ENCODE measurements at places on chromosomes 13 and 19. TPM values are rescaled to one million over a fixed set of nuclear protein-coding genes. Genes with fewer than 3 reads are reported as not detected.

GRCh38 chr19:16283210-16284061 lies 41.2 kb upstream of the KLF2 start:
- H3K4me1 ChIP-seq = peaks cover 11% of the 10 kb centered on the region
- no peaks in the 10 kb centered on the region for H3K36me3 ChIP-seq
- DNase-seq = no peak
- peaks cover 57% of the 10 kb centered on the region for H3K27me3 ChIP-seq

DNA sequence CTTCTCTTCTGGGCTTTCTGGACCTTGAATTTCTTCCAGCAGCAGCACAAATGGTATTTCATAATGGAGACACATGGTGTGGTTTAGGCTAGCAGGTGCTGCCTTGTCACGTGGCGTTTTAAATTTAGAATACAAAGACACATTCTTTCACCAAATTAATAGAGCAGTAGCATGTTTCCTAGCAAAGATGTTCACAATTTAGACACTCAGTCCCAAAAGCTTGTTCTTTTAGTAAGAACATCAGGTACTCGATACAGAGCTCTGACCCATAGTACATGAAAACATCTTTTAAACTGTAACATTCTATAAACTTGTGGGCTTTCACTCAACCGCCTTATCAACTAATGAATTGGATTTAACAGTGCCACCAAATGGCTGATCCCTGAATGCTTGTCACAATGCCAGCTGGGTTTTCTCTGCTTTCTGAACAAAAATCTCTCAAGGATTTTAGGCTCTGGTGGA lies 290.1 kb downstream of the DCLK1 start:
- no peak overlapping the region for H3K27ac ChIP-seq
- no peak overlapping the region for H3K4me3 ChIP-seq
- no peaks in the 10 kb centered on the region for H3K36me3 ChIP-seq
- H3K27me3 ChIP-seq = no peaks in the 10 kb centered on the region

DNA sequence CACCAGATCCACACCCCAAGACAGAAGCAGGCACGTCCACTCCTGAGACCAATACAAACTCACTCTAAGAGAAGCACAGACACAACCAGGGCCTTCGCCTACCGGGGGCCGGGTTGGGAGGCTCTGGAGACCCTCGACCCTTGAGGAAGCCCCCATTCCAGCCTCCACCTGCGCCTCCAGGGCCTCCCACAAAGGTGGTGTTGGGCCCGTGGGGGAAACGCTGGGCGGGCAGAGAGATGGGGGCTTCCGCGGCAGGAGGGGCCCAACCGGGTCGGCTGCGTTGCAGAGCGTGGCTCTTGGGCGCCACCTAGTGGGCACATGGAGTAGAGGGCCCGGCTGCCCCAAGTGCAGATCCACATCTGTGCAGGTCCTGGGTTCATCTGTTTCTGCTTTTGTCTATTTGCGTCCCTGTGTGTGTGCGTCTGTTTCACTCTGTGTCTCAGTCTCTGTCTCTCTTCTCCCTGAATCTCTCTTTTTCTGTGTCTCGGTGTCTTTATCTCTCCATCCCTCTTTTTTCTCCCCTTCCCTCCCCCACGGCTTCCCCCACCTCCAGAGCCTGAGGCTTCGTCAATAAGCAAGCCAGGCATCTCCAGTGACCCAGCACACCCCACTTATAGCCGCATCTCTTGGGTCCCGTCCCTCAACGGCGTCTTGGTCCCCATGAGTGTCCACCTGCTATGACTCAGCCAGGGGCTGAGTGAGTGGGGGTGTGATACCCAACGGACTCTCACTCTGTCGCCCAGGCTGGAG lies 10.5 kb upstream of the TINCR start:
- H3K36me3 ChIP-seq = peaks cover 13% of the 10 kb centered on the region
- no peaks in the 10 kb centered on the region for H3K27me3 ChIP-seq
- no peaks in the 10 kb centered on the region for H3K4me1 ChIP-seq
- no peak overlapping the region for H3K4me3 ChIP-seq

DNA sequence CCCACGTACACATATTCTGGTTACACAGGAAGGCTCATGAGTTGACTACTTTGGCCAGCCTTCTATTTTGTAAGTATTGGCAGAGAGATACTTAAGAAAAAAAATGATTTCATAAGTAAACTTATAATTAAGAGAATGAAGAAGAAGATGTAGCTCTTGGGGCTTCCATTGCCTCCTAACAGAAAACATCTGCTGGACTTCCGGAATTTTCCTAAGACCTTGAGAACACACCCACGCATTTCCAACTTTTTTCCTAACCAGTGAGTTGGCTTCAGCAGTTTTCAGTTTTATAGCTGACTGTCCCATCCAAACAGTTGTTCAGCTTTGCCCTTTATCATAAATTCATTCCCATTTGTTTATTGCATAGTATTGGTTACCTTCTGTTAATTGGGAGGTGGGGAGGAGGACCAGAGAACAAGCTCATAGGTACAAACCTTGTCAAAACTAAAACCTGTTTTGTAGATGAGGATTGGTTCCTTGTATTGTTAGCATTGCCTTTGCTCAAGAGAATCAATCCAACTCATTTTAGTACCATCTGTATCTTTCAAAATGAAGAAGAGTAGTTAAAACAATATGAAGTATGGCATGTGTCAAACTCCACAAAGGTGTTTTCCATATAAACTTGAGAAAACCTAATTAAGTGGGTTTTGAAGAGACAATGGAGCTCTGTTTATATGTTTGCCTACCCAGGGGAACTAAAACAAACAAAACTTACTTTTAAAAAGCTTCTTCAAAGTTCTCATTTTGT lies 93.9 kb downstream of the COL4A2 start:
- H3K4me3 ChIP-seq = no peak overlapping the region
- no peaks in the 10 kb centered on the region for H3K4me1 ChIP-seq
- H3K27me3 ChIP-seq = peaks cover 16% of the 10 kb centered on the region
- no peak for DNase-seq
- H3K36me3 ChIP-seq = no peaks in the 10 kb centered on the region

DNA sequence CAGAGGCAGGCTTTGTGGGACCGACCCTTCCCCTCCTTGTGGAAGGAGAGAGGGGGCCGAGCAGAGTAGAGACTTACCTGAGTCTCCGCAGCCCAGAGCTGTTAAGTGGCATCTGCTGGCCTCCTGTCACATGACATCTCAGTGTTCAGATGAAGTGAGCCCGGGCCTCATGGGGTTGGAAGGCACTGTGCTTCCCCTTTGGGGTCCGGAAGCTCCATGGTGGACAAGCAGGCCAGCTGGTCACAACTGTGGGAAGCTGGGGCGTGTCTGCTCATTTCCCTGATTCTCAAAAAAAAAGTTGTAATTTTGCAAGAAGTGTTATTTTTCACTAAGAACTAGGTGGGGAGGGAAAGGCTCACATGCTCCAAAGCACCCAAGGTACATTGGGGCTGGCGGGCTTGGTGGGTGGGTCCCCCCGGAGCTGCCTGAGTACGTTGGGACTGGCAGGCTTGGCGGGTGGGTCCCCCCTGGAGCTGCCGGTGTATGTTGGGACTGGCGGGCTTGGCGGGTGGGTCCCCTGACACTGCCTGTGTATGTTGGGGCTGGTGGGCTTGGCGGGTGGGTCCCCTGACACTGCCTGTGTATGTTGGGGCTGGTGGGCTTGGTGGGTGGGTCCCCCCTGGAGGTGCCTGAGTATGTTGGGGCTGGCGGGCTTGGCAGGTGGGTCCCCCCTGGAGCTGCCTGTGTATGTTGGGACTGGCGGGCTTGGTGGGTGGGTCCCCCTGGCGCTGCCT lies 18.2 kb upstream of the DCUN1D2 start:
- H3K27me3 ChIP-seq = no peaks in the 10 kb centered on the region
- no peak for DNase-seq
- H3K36me3 ChIP-seq = peaks cover 47% of the 10 kb centered on the region
- no peak overlapping the region for H3K4me3 ChIP-seq

DNA sequence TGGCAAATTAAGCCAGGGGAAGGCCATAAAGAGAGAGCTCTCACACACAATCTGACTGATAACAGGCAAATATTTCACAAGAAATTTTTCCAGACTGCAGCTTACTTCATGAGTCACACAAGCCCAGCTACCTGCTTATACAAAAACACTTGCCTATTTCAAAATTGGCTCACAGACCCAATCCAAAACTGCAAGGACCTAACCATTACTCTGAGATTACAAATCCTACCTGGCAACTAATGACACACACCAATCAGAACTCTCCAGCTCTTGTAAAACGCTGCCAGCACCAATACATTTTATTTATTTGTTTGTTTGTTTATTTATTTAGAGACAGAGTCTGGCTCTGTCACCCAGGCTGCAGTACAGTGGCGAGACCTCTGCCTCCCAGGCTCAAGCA lies 18.1 kb upstream of the ZFP82 start:
- H3K4me3 ChIP-seq = no peak overlapping the region
- H3K27ac ChIP-seq = no peak overlapping the region
- no peaks in the 10 kb centered on the region for H3K36me3 ChIP-seq
- H3K4me1 ChIP-seq = no peaks in the 10 kb centered on the region
- H3K27me3 ChIP-seq = no peaks in the 10 kb centered on the region

The KASH5 gene
- total RNA-seq = 0.20 TPM

- H3K27me3 ChIP-seq = no peaks in the 10 kb centered on the region
- no peaks in the 10 kb centered on the region for H3K4me1 ChIP-seq
- no peak overlapping the region for H3K4me3 ChIP-seq
- no peak for DNase-seq
Measured at GRCh38 chr13:36355632-36356031, 9.4 kb upstream of the SPART start.

The ZNF525 gene
- total RNA-seq = 6.5 TPM

GRCh38 chr13:63999614-64000305 lies 2584.1 kb upstream of the PCDH20 start:
- H3K4me1 ChIP-seq = no peaks in the 10 kb centered on the region
- H3K36me3 ChIP-seq = no peaks in the 10 kb centered on the region
- H3K4me3 ChIP-seq = no peak overlapping the region
- no peak overlapping the region for H3K27ac ChIP-seq
- no peaks in the 10 kb centered on the region for H3K27me3 ChIP-seq

GRCh38 chr13:51643882-51644281 lies 59.6 kb downstream of the WDFY2 start:
- H3K27ac ChIP-seq = no peak overlapping the region
- DNase-seq = no peak
- H3K36me3 ChIP-seq = no peaks in the 10 kb centered on the region

GRCh38 chr13:90414691-90415596 lies 932.5 kb upstream of the MIR17HG start:
- no peaks in the 10 kb centered on the region for H3K36me3 ChIP-seq
- no peak overlapping the region for H3K4me3 ChIP-seq
- no peaks in the 10 kb centered on the region for H3K27me3 ChIP-seq
- DNase-seq = no peak
- H3K27ac ChIP-seq = no peak overlapping the region
- no peaks in the 10 kb centered on the region for H3K4me1 ChIP-seq

DNA sequence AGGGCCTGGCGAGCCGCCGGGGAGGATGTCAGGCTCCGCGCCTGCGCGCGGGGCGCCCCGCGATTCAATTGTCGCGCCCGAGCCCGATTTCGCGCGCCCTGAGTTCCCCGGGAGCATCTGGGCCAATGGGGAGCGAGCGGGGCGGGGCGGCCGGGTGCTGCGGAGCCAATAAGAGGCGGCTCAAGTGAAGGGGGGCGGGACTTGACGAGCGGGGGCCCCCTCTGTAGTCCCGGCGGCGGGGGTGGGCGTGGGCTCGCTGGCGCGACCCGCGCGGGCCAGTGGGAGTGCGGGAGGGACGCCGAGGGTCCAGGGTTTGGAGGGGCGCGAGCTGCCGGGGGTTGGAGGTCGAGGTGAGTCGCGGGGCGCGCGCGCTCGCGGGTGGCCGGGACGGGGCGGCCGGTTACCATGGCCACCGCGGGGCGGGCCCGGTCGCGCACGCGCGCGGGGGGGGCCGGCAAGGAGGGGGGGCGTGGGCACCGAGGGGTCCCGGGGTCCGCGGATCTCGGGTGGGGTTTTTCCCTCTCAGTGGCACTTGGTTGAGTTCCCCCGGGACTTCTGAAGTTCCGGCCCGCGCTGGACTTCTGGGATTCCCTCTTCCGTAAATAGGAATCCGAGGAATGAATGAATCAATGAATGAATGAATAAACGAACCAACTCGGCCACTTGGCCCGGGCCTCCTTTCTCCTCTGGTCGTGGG lies 744 bp downstream of the UHRF1 start:
- peak; percentile 96 for DNase-seq
- peak overlapping the region; percentile 87 for H3K27ac ChIP-seq
- H3K4me1 ChIP-seq = peaks cover 46% of the 10 kb centered on the region
- peak overlapping the region; percentile 93 for H3K4me3 ChIP-seq

- no peak for DNase-seq
- H3K27me3 ChIP-seq = no peaks in the 10 kb centered on the region
- H3K27ac ChIP-seq = no peak overlapping the region
- H3K4me1 ChIP-seq = no peaks in the 10 kb centered on the region
- H3K4me3 ChIP-seq = no peak overlapping the region
Measured at GRCh38 chr13:83958531-83958930, 76.3 kb upstream of the SLITRK1 start.

DNA sequence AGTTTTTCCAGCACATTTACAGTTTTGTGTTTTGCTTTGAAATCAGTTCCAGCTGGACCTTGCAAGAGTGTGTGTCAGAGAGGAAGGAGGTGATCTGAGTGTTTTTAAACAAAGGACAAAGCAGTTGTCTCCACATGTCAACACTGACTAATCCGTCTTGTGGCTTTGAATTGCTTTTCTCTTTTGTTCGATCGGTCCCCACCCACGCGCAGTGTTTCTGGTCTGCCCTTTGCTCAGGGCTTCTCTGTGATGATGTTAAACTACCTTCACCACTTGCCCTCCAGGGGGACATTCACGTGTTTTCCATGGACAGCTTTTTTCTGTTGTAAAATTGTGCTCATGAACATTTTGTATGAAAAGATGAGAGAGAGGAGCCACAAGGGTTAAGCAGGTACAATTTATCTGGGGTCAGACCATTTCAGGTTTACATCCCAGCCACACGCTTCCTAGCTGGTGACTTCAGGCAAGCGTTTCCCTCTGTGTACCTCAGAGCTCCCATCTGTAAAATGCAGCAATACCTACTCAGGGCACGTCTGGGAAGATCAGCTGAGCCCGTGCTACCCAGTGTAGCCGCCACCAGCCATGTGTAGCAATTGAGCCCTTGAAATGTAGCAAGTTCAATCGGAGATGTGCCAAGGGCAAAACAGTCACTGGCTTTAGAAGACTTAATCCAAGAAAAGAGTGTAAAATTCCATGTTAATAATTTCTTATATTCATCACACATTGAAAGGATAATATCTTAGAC lies 13.5 kb upstream of the PLA2G4C start:
- H3K4me3 ChIP-seq = no peak overlapping the region
- H3K4me1 ChIP-seq = peaks cover 3% of the 10 kb centered on the region
- H3K36me3 ChIP-seq = peaks cover 89% of the 10 kb centered on the region
- no peak overlapping the region for H3K27ac ChIP-seq
- no peak for DNase-seq
- no peaks in the 10 kb centered on the region for H3K27me3 ChIP-seq

The RNF225 gene
- total RNA-seq = 0.33 TPM

The CYP2A7 gene
- not detected for total RNA-seq

GRCh38 chr19:34502582-34503411 lies 21.2 kb downstream of the WTIP start:
- H3K36me3 ChIP-seq = no peaks in the 10 kb centered on the region
- no peak overlapping the region for H3K4me3 ChIP-seq
- no peak overlapping the region for H3K27ac ChIP-seq
- no peaks in the 10 kb centered on the region for H3K27me3 ChIP-seq
- H3K4me1 ChIP-seq = peaks cover 40% of the 10 kb centered on the region

The CLEC4M gene
- not detected for total RNA-seq

- H3K4me1 ChIP-seq = no peaks in the 10 kb centered on the region
- peaks cover 42% of the 10 kb centered on the region for H3K27me3 ChIP-seq
- no peak overlapping the region for H3K27ac ChIP-seq
- DNase-seq = no peak
Measured at GRCh38 chr13:25046274-25046984, 49.5 kb upstream of the PABPC3 start.

- peaks cover 2% of the 10 kb centered on the region for H3K4me1 ChIP-seq
- no peak for DNase-seq
- no peak overlapping the region for H3K27ac ChIP-seq
- H3K27me3 ChIP-seq = no peaks in the 10 kb centered on the region
Measured at GRCh38 chr19:16452325-16452724, 19.4 kb downstream of the EPS15L1 start.

The IL17D gene
- total RNA-seq = 0.11 TPM

Data from K562 (cell line).